ENCODE measurements at places on chromosomes 11 and 22. TPM values are rescaled to one million over a fixed set of nuclear protein-coding genes. Genes with fewer than 3 reads are reported as not detected.
A peak's percentile ranks its signal among the peaks of the same experiment; 100 is the strongest.

GRCh38 chr11:85863855-85864254 is 8.7 kb downstream of the CCDC83 start:
- H3K4me1 ChIP-seq, result no peaks in the 10 kb centered on the region
- H3K4me3 ChIP-seq, result no peak overlapping the region
- no peak overlapping the region for H3K27ac ChIP-seq

GRCh38 chr22:50627642-50628542 is at the start of gene ARSA:
TSS of gene ARSA (minus strand) at chr22:50628152. CDS start at chr22:50627779, 373 bp downstream.
- peaks cover 13% of the 10 kb centered on the region for H3K4me1 ChIP-seq
- peak within 1 kb of the TSS; percentile 94 for H3K4me3 ChIP-seq
- DNase-seq, result peak; percentile 89
- H3K27me3 ChIP-seq, result no peaks in the 10 kb centered on the region
- H3K36me3 ChIP-seq, result no peaks in the 10 kb centered on the region

- DNase-seq, result peak; percentile 75
- H3K4me3 ChIP-seq, result peak overlapping the region; percentile 25
- H3K27ac ChIP-seq, result no peak overlapping the region
- no peaks in the 10 kb centered on the region for H3K36me3 ChIP-seq
Measured at GRCh38 chr11:112289588-112290492, 29.2 kb upstream of the PLET1 start.

GRCh38 chr22:35656284-35656752 is 8.1 kb downstream of the APOL6 start:
- no peaks in the 10 kb centered on the region for H3K27me3 ChIP-seq
- H3K27ac ChIP-seq, result no peak overlapping the region
- no peaks in the 10 kb centered on the region for H3K4me1 ChIP-seq
- peaks cover 20% of the 10 kb centered on the region for H3K36me3 ChIP-seq

Gene SELENOH
- 115 TPM for total RNA-seq

Gene HBG1
- total RNA-seq, result not detected

DNA sequence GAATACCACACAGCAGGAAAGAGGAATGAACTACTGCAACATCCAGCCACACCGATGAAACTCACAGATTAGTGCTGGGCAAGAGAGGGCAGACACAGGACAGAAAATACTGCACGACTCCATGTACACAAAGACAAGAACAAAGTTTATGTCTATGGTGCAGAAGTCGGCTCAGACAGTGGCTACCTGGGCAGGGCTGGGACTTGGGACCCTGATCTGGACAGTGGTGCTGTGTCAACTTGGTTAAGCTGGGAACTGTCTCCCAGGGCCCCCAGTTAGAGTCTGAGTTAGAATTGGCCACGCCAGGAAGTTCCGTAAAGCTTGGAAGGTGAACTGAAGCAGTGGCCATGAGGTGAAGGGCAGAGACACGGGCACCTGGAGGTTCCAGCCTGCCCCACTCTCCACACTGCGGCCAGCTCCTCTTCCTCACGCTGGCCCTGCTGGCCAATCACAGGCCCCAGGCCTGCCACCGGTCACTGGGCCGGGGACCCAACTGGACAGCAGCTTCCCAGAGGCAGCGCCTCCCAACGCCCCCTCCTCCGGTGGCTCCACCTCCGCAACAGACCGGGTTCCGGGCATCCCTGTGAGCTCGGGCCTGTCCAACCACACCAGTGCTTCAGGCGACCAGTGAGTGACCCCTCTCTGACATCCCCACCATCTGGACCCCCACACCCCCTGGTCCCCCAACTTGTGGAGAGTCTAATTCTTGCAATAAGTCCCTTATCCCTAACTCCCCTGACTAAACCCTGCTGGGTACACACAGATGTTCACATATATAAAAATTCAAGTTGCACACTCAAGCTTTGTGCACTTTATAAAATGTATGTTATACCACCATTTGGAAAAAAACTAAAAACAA is 93.7 kb downstream of the MICAL3 start:
- no peaks in the 10 kb centered on the region for H3K36me3 ChIP-seq
- H3K27ac ChIP-seq, result no peak overlapping the region
- DNase-seq, result no peak
- H3K4me1 ChIP-seq, result no peaks in the 10 kb centered on the region

DNA sequence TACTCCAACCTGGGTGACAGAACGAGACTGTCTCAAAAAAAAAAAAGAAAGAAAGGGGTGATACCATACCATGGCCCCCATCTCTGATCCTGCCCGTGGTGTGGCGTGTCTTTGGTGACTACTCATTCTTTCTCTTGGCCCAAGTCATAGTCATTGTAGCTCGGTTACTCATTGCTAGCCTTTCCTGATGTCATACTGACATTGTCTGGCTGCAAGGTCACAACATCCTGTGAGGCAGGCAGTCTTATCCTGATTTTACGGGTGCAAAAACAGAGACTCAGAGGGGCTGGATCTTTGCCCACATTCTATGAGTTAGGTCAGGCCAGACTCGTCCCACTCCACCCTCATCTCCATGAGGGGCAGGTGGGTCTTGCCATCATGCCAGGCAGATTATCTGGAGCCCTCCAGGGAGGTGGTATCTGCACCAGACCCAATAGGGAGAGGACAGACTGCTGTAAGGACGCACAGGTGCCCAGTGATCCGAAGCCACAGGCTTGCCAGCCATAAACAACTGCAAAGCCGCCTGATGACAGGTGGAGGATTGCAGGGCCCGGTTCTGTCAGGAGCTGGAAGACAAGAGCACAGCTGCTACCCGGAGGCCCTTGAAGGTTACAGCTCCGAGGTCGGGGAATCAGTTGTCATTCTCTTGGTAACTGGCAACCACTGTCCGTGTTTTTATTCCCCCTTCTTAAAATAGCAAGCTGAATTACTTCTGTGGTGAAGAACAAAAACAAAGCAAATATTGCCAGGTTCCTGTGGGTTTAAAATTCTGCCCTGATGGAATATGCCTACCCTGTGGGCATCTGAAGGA is 13.8 kb downstream of the TOM1 start:
- no peak for DNase-seq
- peak overlapping the region; percentile 86 for H3K27ac ChIP-seq
- peaks cover 49% of the 10 kb centered on the region for H3K4me1 ChIP-seq
- H3K36me3 ChIP-seq, result no peaks in the 10 kb centered on the region
- no peaks in the 10 kb centered on the region for H3K27me3 ChIP-seq

DNA sequence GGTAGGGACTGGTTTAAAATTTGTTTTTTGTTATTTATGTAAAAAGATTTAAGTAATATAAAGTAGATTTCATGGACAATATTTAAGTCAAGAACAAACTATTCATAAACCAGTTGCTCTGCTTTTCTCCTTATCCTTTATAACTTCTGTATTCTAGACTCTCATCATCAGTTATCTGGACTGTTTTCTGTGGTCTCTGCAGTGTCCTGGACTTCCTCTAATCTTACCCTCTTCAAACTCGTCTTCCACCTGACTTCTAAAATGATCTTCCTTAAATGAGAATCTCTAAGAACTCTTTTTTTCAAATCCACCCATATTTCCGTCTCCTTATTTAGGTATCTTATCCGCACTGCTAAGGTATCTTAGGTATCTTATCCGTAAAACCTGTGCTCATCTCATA is 8.1 kb downstream of the RRM1 start:
- no peak overlapping the region for H3K4me3 ChIP-seq
- no peaks in the 10 kb centered on the region for H3K36me3 ChIP-seq
- no peak overlapping the region for H3K27ac ChIP-seq
- DNase-seq, result no peak
- no peaks in the 10 kb centered on the region for H3K4me1 ChIP-seq
- no peaks in the 10 kb centered on the region for H3K27me3 ChIP-seq

Gene KIF18A
- total RNA-seq, result 0.50 TPM

DNA sequence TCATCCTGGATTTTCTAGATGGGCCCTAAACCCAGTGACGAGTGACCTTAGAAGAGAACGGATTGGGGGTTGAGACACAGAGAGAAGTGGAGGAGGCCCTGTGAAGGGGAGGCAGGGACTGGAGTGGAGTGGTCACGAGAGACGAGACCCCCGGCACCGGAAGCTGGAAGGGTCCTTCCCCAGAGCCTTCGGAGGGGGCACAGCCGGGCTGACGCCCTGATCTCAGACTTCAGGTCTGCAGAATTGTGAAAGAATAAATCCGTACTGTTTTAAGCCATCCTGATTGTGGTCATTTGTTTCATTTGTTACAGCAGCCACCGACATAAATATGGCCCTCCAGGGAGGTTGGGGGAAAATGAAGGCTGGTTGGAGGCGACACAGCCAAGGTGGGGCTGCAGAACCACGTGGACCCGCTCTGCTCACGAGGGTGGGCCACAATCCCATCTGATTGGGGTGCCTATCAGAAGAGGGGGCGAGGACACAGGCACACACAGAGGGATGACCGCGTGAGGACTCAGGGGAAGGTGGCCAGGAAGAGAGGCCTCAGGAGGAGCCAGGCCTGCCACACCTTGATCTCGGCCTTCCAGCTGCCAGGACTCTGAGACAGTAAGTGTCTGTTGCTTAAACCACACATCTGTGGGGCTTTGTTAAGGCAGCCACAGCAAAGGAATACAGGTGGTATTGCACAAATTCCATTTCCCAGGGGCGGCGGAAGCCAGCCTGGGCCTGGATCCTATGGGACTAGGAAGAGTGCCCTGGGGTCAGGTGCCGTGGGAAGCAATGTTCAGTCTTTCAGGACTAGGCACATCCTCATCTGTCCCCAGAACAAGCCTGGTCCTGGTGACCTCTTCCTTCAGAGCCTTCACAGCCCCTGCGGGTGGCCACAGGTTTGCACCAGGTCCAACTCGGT is 73.3 kb upstream of the SHANK2 start:
- peak; percentile 19 for DNase-seq
- H3K27me3 ChIP-seq, result no peaks in the 10 kb centered on the region
- H3K4me1 ChIP-seq, result no peaks in the 10 kb centered on the region
- H3K4me3 ChIP-seq, result no peak overlapping the region

Gene SPTBN2
- 64.9 TPM for total RNA-seq

Gene CLMP
- 6.8 TPM for total RNA-seq

Gene FAM111B
- total RNA-seq, result 2.2 TPM

GRCh38 chr22:47233316-47234243 is 471.1 kb downstream of the TBC1D22A start:
- no peaks in the 10 kb centered on the region for H3K4me1 ChIP-seq
- no peak overlapping the region for H3K4me3 ChIP-seq
- H3K36me3 ChIP-seq, result no peaks in the 10 kb centered on the region
- no peak for DNase-seq

GRCh38 chr22:40240686-40241085 is 63.0 kb downstream of the TNRC6B start:
- H3K27ac ChIP-seq, result peak overlapping the region; percentile 23
- no peak for DNase-seq

Gene TIMM10
- total RNA-seq, result 38.6 TPM

Gene MFNG
- total RNA-seq, result 31.1 TPM

- H3K27me3 ChIP-seq, result no peaks in the 10 kb centered on the region
- DNase-seq, result no peak
- H3K4me3 ChIP-seq, result no peak overlapping the region
- H3K27ac ChIP-seq, result no peak overlapping the region
- no peaks in the 10 kb centered on the region for H3K4me1 ChIP-seq
Measured at GRCh38 chr11:36407356-36407755, 102.7 kb downstream of the TRAF6 start.

Gene OR5A1
- not detected for total RNA-seq

Gene CCDC87
- 1.0 TPM for total RNA-seq

Gene PDGFD
- 12.2 TPM for total RNA-seq

GRCh38 chr22:44182588-44183286 is 2.0 kb downstream of the PARVG start:
- peak overlapping the region; percentile 41 for H3K27ac ChIP-seq
- H3K36me3 ChIP-seq, result no peaks in the 10 kb centered on the region
- no peaks in the 10 kb centered on the region for H3K4me1 ChIP-seq
- no peak for DNase-seq
- H3K27me3 ChIP-seq, result no peaks in the 10 kb centered on the region

- H3K27me3 ChIP-seq, result no peaks in the 10 kb centered on the region
- no peak overlapping the region for H3K27ac ChIP-seq
- peaks cover 12% of the 10 kb centered on the region for H3K4me1 ChIP-seq
- H3K36me3 ChIP-seq, result no peaks in the 10 kb centered on the region
Measured at GRCh38 chr11:68338051-68338780, 25.8 kb downstream of the LRP5 start.

DNA sequence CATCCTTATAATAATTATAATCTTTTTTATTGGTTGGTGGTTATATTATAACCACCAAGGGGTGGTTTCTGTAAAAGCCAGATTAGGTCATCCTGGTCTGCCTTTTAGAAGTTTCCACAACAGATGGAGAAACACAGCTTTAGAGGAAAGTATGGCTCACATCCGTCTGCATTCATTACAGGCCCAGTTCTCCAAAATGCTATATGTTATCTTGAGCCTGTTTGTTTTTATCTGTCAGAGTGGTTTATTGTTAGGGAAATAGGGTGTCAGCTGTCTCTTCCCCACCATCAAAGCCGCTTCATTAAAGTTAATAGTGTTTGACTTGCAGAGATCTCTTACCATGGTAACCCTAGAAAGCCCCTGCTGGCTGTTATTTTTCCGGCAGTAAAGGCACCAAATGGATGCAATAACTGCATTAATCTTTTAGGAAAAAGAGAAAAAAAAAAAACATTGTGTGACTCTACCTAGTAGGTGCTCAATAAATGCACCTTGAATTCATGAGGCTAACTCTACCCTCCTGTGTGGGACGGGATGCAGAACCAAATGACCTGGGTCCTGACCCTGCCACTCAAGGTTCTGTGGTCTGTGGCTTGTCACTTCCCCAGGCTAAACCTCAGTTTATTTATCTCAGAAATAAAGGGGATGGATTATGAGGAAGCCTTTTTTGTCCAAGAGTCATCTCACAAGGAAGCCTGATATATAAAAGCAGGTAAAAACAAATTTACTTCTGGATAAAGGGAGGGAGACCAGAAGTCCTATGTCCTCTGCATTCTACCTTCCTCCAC is 118.3 kb downstream of the WT1 start:
- DNase-seq, result no peak
- H3K4me1 ChIP-seq, result peaks cover 7% of the 10 kb centered on the region
- no peaks in the 10 kb centered on the region for H3K27me3 ChIP-seq
- H3K36me3 ChIP-seq, result no peaks in the 10 kb centered on the region
- no peak overlapping the region for H3K4me3 ChIP-seq

Gene PLEKHB1
- total RNA-seq, result 21.0 TPM

GRCh38 chr22:29032584-29032983 is 29.0 kb downstream of the C22orf31 start:
- H3K36me3 ChIP-seq, result no peaks in the 10 kb centered on the region
- no peak for DNase-seq
- no peaks in the 10 kb centered on the region for H3K27me3 ChIP-seq
- H3K4me3 ChIP-seq, result no peak overlapping the region
- peaks cover 64% of the 10 kb centered on the region for H3K4me1 ChIP-seq

- H3K27ac ChIP-seq, result no peak overlapping the region
- peaks cover 12% of the 10 kb centered on the region for H3K36me3 ChIP-seq
- peaks cover 13% of the 10 kb centered on the region for H3K4me1 ChIP-seq
- no peak for DNase-seq
- H3K27me3 ChIP-seq, result no peaks in the 10 kb centered on the region
Measured at GRCh38 chr11:65619281-65619928, 3.8 kb downstream of the PCNX3 start.
